ENCODE measurements at places on chromosomes 2 and 18. TPM values are rescaled to one million over a fixed set of nuclear protein-coding genes. Genes with fewer than 3 reads are reported as not detected.
A peak's percentile ranks its signal among the peaks of the same experiment; 100 is the strongest.

Gene LRRTM4
- 0.09 TPM for total RNA-seq

Gene PDIA6
- total RNA-seq: 109 TPM

DNA sequence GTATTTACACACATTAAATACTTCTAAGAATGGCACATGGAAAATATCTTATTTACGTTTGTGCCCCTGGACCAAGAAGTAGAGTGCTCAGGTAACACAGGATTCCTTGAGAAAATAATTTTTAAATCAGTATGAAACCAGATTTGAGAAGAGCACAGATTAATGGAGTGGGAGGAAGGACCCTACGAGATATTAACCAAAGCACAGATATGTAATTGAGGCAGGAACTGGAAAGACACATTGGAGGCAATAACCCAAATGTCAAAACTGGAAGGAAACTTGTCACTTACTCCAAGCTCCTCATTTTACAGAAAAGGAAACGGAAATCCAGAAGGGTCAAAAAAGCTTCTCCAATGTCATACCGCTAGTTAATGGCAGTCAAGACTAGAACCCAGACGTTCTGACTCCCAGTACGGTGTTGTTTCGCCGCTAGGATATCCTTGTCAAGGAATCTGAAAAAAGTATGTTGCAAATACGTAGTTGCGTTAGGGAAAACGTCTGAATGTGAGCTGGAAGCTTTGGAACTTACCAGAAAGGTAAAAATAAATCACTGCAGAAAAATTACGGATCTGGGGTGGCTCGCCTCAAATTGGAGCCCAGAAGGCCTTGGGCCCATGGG is 634 bp downstream of the MTIF2 start:
- no peaks in the 10 kb centered on the region for H3K4me1 ChIP-seq
- peak overlapping the region; percentile 81 for H3K27ac ChIP-seq
- H3K27me3 ChIP-seq: no peaks in the 10 kb centered on the region
- no peak for DNase-seq
- H3K4me3 ChIP-seq: peak overlapping the region; percentile 49

Gene PPP1R1C
- 5.9 TPM for total RNA-seq

Gene SERPINB8
- 2.0 TPM for total RNA-seq

DNA sequence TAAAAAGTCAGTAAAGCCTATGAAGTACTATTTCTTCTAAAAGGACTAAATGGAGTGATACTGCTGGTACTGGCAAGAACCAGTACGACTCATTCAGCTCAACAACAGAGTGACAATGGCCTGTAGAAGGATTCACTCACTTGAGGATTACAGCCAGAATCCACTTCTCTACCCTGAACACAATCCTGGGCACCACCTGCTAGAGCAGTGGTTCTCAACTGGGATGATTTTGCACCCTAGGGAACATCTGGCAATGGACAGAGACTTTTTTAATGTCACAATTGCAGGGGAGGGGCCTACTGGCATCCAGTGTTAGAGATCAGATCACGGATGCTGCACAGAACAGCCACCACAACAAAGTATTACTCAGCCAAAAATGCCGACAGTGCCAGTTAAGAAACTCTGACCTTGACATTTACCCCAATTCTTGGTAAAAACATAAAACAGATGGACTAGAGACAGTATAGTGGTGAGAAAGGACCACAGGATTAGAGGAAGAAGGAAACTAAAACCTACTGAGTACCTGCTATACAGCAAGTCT is 5.0 kb downstream of the SPIRE1 start:
- no peak overlapping the region for H3K27ac ChIP-seq
- H3K36me3 ChIP-seq: no peaks in the 10 kb centered on the region
- H3K27me3 ChIP-seq: no peaks in the 10 kb centered on the region
- H3K4me1 ChIP-seq: no peaks in the 10 kb centered on the region
- no peak for DNase-seq
- no peak overlapping the region for H3K4me3 ChIP-seq

DNA sequence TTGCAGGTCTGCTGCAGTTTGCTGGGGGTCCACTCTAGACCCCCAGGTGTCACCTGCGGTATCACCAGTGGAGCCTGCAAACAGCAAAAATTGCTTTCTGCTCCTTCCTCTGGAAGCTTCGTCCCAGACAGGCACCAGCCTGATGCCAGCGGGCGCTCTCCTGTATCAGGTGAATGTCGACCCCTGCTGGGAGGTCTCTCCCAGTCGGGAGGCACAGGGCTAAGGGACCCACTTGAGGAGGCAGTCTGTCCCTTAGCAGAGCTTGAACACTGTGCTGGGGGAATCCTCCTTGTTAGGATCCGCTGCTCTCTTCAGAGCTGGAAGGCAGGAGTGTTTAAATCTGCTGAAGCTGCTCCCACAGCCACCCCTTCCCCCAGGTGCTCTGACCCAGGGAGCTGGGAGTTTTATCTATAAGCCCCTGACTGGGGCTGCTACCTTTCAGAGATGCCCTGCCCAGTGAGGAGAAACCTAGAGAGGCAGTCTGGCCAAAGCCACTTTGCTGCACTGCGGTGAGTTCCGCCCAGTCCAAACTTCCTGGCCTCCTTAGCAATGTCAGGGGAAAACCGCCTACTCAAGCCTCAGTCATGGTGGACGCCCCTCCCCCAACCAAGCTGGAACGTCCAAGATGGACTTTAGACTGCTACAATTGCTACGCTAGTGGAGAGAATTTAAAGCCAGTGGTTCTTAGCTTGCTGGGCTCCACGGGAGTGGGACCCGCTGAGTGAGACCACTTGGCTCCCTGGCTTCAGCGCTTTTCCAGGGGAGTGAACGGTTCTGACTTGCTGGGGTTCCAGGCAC is 652.5 kb downstream of the KCNJ3 start:
- no peaks in the 10 kb centered on the region for H3K27me3 ChIP-seq
- DNase-seq: no peak
- H3K4me1 ChIP-seq: no peaks in the 10 kb centered on the region
- H3K27ac ChIP-seq: no peak overlapping the region
- H3K4me3 ChIP-seq: no peak overlapping the region

DNA sequence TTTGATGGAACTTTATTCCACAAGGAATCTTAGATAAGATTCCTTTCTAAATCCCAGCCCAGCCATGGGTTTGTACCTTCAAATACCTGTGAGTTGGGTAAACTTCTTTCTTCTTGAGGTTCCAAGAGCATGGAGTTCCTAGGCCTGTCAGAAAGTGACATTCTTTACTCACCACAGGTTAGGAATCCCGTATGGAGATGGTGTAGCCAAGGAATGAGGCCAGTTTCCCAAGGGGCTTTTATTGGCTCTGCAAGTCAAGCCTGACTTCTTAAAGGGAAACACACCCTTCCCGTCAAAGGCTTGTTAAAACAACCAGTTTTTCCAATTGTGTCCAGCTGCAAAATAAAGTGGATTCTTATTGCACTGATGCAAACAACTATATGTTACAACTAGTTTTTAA is 45.8 kb downstream of the STK17B start:
- no peaks in the 10 kb centered on the region for H3K27me3 ChIP-seq
- H3K4me3 ChIP-seq: no peak overlapping the region
- H3K4me1 ChIP-seq: no peaks in the 10 kb centered on the region
- no peaks in the 10 kb centered on the region for H3K36me3 ChIP-seq
- no peak overlapping the region for H3K27ac ChIP-seq
- no peak for DNase-seq

DNA sequence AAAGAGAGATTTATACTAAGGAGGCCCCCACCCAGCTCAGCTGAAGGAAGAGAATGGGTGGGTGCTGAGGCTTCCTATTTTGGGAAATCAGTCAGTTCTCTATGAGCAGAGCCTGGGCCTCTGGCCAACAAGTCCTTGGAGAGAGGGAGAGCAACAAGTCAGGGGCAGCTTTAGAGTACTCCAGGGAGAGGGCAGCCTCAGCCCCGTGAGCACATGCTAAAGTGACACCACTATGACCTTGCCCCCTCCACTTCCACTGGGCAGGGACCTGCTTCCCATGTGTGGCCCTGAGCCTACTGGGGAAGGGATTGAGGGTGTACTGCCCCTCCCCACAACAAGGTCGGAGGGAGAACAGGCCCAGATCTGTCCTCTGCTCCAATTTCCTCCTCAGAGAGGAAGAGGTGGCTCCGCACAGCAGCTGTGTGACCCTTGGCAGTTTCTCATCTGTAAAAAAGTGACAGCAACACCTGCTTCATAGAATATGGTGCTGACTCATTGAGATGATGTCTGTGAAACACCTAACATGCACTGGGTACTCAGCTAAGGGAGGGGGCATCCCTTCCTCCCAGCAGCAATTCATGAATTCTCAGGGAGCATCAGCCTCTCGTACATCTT is 72.9 kb downstream of the CLHC1 start:
- no peak for DNase-seq
- no peak overlapping the region for H3K4me3 ChIP-seq
- no peaks in the 10 kb centered on the region for H3K27me3 ChIP-seq
- H3K4me1 ChIP-seq: peaks cover 10% of the 10 kb centered on the region

GRCh38 chr2:128170776-128171175 is 79.8 kb downstream of the UGGT1 start:
- no peak overlapping the region for H3K4me3 ChIP-seq
- no peak for DNase-seq
- H3K4me1 ChIP-seq: no peaks in the 10 kb centered on the region
- peaks cover 4% of the 10 kb centered on the region for H3K36me3 ChIP-seq
- H3K27me3 ChIP-seq: no peaks in the 10 kb centered on the region

DNA sequence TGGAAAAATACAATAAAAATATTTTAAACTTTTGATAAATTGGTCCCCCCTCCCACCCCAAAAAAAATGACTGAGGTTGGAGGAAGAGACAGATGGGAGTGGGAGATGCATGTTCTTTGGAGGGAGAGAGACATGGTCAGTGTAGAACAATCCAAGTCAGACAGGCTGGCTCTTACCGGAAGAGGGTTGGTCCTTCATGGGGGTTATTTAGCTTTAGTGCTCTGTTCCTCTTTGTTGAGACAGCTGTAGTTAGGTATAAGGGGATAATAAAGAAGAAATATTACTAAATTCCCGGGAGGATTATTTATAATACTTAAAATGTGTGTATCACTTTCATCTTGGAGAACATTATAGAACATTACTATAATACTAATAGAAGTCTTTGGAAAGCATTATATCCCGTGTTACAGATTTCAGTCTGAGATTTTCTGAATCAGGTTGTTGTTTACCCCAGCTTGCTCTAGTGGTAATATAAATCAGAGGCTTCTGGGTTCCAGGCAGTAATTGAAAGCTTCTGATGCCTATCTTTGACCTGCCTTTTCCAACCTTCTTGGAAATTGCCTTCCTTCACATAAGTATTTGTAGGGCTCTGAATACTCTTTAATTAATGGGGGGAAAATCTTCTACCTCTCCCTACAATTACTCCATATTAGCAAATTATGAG is 87.7 kb downstream of the SPTBN1 start:
- peaks cover 2% of the 10 kb centered on the region for H3K4me1 ChIP-seq
- no peak for DNase-seq
- no peaks in the 10 kb centered on the region for H3K27me3 ChIP-seq
- H3K36me3 ChIP-seq: no peaks in the 10 kb centered on the region
- H3K27ac ChIP-seq: no peak overlapping the region
- H3K4me3 ChIP-seq: no peak overlapping the region

Gene DSEL
- total RNA-seq: 5.4 TPM

DNA sequence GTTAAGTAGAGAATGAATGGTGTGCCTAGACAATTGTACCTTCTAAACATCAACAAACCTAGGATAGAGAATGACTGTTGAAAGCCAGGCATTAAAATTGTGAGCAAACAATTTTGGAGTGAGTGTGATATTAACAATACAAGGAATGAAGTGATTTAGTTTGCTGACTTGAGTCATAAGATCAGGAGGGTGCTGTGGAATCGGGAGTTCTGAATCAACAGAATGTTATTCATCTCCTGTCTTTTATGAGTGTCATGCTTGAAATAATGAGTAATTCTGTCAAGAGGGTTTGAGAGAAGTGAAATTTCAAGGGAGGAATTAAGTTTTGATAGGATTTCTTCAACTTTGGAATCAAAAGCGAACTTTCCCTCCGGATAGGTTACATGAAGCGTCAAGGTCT is 214.4 kb upstream of the DSEL start:
- H3K4me3 ChIP-seq: no peak overlapping the region
- no peaks in the 10 kb centered on the region for H3K27me3 ChIP-seq
- H3K27ac ChIP-seq: no peak overlapping the region

- no peaks in the 10 kb centered on the region for H3K4me1 ChIP-seq
- H3K27ac ChIP-seq: no peak overlapping the region
- H3K4me3 ChIP-seq: no peak overlapping the region
- H3K36me3 ChIP-seq: no peaks in the 10 kb centered on the region
- H3K27me3 ChIP-seq: no peaks in the 10 kb centered on the region
Measured at GRCh38 chr2:95012881-95013550, 12.5 kb upstream of the MAL start.

Gene DUSP19
- 2.5 TPM for total RNA-seq

DNA sequence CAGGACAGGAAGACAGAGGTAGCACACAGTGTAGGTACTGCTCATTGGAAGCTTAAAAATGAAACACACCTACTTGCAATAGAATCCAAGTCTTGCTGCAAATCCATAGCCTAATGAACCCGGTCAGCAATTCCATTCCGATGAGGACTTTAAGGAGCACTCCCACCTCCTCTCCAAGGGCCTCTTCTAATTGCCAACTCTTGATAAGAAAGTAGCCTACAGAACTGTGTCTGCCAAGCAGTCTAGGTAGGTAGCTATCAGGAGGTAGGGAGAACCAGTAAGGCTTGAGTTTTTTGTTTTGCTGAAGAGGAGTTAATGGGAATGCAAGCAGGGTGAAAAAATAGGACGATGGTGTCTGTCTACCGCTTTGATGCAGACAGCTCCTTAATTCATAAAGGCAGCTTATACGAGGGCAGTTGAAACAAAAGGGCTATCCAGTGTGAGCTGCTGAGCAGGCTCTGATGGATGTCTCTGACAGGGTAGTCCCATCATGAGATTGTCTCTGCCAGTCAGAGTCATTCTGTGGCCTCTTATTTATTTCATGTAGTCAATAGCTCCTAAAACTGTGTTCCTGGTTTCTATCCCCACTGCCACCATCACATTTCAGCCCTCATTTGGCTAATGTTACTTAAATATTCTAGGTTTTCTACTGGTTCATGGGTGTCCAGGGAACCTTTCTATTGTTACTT is 155.6 kb upstream of the DNMT3A start:
- H3K27me3 ChIP-seq: no peaks in the 10 kb centered on the region
- no peaks in the 10 kb centered on the region for H3K36me3 ChIP-seq
- H3K4me1 ChIP-seq: no peaks in the 10 kb centered on the region
- DNase-seq: no peak
- H3K27ac ChIP-seq: no peak overlapping the region

GRCh38 chr2:96538487-96539214 is 2.1 kb downstream of the ARID5A start:
- H3K27me3 ChIP-seq: no peaks in the 10 kb centered on the region
- peak overlapping the region; percentile 86 for H3K27ac ChIP-seq
- H3K4me1 ChIP-seq: peaks cover 15% of the 10 kb centered on the region
- H3K4me3 ChIP-seq: peak overlapping the region; percentile 64

DNA sequence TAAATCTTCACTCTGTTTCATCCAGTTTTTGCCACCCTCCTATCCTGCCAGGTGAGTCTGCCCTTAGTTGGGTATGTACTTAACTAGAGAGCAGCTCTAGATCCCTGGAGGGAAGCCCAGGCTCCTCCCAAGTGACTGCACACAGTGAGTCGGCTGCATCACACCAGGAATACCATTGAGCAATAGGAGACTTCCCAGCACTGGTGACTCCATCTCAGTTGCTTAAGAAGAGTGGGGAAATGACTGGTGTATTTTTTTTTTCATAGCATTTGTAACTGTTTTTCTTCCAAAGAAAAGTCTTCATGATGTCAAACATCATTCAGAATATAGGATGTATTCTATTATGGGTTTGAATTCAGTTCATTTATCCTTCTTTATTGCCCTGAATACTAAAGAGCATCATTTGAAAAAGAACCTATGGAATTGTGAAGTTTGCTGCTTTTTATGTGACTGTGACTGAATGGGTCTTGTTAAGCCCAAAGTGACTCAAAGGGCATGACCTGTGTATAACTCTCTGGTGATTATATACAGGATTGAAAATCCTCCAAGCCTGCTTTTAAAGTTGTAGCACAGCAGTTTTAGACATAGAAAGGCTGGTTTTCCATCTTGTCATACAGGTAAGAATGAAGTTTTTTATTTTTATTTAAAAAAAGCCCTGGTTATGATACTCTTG is 84.3 kb downstream of the MAP3K20 start:
- no peak overlapping the region for H3K27ac ChIP-seq
- H3K36me3 ChIP-seq: no peaks in the 10 kb centered on the region
- peak; percentile 76 for DNase-seq
- H3K4me1 ChIP-seq: no peaks in the 10 kb centered on the region

Data from prostate gland (tissue), 2 donors.